ENCODE measurements at places on chromosomes 11 and 22.

- no peak for DNase-seq
Measured at GRCh38 chr22:47369431-47370015, 607.1 kb downstream of the TBC1D22A start.

DNA sequence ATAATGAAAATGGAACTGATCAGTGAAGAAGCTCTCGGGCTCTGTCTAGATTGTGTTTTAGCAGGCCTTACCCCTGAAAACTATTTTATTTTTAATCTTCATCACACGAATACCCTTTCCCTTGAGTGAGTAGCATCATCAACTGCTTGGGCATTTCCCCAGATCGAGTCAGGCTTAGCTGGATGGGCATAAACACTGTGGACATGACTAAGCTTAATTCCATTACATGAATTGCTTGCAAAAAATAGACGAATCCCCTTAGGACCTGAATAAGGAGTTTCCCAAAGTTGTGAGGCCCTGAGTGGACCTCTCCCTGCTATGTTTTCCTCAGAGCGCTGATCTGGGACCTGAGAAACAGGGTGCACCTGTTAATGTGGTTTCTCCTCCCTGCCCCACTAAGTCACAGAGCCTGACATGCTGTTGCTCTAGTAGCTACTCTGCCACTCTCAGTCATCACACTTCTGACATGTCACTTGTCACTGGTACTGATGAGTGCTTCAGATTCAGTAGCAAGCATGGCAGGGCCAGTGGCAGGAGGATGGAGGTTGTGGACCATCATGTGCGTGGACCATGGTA is 53.5 kb downstream of the ENDOD1 start:
- no peak for DNase-seq

DNA sequence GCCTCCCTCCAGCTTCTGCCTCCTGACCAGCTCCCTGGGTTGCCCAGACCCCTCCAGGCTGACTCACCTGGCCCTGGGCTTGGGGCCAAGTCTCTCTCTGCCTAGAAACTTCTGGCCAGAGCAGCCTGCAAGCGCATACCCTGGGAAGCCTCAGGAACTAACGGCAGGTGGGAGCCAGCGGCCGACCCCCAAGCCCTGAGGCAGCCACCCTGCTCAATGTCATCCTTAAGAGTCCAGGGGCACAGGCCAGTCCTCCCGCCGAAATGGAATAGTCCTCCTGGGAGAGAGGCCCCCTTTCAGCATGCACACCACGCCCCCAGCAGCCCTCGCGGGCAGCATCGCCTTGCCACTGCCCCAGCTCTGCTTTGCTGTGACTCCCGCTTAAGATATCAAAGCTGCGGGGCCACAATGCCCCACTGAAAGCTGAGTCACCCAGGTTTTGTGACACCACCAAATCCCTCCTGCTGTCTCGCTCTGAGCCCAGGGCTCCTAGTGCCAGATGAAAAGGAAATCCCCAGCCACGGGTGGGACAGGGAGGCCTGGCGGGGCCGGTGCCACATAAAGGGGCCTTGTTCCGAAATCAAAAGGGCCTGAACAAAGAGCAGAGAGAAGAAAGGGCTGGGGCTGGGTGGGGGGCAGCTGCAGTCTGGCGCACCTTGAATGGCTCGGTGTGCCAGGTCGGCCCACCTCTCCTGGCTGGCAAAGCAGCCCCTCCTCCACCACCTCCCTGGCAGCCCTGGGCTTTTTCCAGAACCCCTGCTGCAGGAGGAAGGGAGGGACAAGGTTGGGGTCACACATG is 21.4 kb upstream of the FGF3 start:
- DNase-seq = no peak

- no peak for DNase-seq
Measured at GRCh38 chr22:46090631-46091201, 59.6 kb upstream of the PPARA start.

DNA sequence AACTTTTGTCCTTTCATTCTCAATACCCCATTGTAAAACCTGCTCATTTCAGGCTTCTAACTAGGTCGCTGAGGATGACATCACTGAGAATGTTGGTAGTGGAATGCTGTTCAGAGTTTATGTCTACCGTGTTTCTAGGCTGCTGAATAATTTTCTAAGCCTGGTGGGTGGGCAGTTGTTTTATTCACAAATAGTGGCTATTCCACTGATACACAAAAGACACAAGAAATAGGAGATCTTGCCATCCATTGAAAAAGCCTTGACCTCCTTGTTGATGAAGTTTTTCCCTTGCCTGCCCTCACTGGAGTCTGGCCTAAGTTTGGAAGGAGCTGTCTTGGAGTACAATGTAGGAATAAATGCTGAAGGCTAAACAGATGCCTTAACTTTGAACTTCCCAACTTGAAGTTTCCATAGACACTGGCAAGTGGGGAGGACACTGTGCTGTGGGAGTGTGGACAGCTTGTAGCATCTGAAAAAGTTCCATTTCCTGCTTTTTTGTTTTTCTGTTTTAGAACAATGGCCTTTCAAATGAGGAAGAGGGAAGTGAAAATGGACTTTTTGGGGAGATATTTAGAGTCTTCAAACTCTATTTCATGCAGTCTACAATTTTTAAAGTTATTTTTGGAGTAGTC is 59.2 kb downstream of the TRIM44 start:
- peak; percentile 71 for DNase-seq

- DNase-seq = no peak
Measured at GRCh38 chr11:32987851-32988250, 27.8 kb upstream of the DEPDC7 start.

DNA sequence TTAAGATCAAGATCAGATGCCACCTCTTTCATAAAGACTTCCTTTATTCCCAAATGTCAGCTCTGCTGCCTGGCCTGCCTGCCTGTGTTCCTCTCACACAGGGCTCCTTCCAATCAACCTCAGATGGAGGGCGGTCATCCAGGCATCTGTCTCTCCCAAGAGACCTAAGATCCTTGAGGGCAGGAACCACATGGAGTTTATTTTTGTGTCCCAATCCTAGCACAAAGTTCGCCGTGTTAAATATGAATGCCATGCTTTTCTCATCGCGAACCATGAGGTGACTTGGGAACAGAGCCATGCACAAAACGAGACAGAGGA is 72.7 kb upstream of the ARFGAP3 start:
- no peak for DNase-seq

GRCh38 chr11:3058753-3059664 is 1.8 kb upstream of the CARS1 start:
- peak; percentile 38 for DNase-seq

- no peak for DNase-seq
Measured at GRCh38 chr11:18332891-18333290, 10.5 kb downstream of the GTF2H1 start.

DNA sequence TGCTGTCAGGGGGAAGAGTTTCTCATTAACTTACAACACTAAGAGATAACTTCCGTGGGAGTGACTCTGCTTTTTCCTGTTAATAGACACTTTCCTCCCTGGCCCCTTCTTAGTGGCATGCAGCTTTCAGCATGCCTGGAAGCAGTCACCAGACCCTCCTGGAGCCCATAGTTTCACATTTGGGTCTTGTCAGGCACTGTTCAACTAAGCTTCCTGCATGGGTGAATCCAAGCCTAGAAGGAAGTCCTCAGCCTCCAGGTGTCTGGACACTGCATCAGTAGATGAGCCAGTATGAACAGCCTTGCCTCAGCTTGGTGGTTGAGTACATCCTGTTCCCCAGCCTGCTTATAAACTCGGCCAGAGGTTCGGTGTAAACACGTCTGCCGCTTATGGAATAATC is 68.1 kb downstream of the PPP6R3 start:
- DNase-seq = no peak

GRCh38 chr11:61507962-61508861 is at the start of gene LRRC10B:
LRRC10B (plus strand) TSS chr11:61508749; CDS start chr11:61508999, 250 bp downstream.
- DNase-seq = peak; percentile 13

GRCh38 chr11:75814363-75814676 is 690 bp upstream of the UVRAG start:
- DNase-seq = no peak

GRCh38 chr22:43883719-43884415 is 7.9 kb downstream of the PNPLA5 start:
- no peak for DNase-seq

GRCh38 chr11:103434073-103434411 is 324.8 kb downstream of the DYNC2H1 start:
- no peak for DNase-seq

DNA sequence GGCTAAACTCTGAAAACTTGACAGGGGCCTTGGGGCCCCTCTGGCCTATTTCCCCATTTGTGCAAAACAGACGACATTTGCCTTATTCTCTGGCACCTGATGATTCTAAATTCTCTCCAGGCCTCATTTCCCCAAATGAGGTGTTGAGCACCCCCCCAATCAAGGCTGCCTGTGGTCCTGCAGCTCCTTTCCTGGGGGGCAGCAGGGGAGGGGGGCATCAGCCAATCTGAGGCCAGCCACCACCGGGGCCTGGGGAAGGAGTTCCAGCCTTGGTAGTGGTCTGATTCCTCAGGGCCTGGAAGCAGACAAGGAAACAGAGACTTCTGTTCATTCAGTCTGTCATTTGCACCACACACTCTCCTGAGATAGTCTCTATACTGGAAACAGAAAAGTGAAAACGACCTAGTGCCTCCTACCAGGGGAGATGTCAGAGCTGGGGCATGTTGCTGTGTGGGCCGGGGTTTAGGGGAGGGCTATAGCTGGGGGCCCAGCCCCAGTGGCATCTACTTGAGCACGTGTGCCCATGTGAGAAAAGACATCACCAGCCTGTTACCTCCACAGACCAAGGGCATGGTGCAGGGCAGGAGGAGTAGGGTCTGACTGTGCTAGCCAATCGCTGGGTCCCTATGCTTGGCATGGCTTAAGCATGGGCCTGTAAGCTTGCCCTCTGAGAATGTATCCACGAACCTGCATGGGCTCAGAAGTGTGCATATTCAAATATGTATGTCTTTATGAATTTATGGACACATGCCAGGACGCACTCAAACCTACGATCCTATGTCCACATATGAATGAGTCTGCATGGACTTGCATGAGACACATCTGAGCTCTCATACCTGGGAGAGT is 1.8 kb upstream of the TPBGL start:
- no peak for DNase-seq

DNA sequence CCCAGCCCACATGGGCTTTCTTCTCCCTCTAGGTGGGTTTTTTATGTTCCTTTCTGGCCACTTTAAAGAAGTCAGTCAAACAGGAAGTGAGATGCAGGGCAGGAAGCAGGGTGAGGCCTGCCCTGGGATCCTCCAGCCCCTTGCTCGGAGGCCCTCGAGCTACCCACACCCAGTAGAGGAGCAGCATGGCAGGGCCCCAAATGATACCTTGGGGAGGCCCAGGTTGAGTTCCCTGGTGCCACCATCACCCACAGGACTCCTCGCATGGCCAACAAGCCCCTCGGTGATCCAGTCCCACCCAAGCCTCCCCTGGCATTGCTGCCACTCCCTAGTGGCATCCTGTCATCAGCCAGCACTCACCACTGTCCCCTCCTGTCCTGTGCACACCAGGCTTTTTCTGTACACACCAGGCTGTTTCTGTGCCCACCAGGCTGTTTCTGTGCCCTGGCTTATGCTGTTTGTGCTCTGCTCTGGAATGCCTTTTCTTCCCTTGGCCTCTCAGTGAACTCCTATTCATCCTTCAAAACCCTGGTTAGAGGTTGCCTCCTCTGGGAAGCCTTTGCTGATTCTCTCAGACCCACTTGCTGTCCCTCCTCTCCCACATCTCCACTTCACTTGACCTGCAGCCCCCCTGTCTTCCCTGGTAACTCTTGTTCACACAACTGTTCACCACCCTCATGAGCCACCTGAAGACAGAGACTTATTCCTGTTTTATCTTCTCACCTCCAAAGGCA is 3.1 kb upstream of the PTGDR2 start:
- DNase-seq = no peak

- DNase-seq = peak; percentile 51
Measured at GRCh38 chr11:17260020-17260419, 16.5 kb upstream of the NUCB2 start.

DNA sequence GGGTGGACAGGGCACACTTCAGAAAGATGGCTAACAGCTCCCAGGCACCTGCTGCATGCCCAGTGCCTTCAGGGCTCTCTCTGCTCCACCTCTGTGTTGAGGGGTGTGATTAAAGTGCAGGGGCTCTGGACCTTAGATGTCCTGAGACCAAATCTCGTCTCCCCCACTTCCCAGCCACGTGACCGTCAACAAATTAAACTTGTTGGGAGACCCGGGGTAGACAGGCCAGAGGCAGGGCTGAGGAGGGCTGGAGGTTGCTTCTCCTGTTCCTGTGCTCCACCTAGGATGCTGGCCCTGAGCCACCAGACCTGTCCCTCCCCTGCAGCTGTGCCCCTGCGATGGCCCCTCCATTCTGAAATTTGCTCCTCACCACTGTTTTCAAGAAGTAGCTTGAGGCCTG is 17.0 kb downstream of the NPTXR start:
- DNase-seq = no peak

DNA sequence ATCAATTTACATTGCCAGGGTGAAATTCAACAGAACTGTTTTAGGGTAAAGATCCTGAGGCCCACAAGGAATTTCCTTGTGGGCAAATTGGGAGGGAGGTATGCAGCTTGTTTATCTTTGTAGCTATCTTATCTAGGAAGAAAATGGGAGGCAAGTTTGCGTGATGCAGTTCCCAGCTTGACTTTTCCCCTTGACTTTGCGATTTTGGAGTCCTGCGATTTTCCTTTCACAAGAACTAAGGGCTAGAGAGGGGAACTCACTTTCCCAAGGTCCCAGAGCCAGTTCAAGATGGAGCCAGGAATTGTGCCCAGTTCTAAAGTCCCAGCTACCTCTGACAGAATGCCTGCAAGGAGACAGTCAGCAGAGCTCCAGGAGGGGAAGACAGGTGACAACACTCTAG is 30.7 kb downstream of the RIBC2 start:
- DNase-seq = no peak

DNA sequence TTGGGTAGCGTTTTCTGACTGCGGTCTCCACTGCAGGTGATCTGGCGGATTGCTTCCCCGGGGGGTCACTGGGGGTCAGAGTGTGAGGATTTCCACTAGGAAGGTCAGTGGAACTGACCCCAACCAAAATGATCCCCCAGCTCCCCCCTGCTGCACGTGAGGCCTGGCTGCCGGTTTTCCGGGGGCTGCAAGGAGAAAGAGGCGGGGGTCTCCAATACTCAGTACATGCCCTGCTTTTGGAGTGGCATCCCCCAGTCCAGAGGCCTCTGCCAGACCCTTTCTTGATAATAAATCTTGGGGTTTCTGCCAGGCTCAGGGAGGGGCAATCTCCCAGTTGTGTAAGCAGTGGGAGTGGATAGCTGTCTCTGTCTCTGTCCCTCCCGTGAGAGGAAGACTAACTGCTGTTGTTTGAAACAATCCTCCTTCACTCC is 71.5 kb upstream of the RTL6 start:
- no peak for DNase-seq

GRCh38 chr11:65869643-65870306 is 2.8 kb downstream of the EFEMP2 start:
- no peak for DNase-seq

- no peak for DNase-seq
Measured at GRCh38 chr11:22898036-22898435, 37.8 kb upstream of the CCDC179 start.

DNA sequence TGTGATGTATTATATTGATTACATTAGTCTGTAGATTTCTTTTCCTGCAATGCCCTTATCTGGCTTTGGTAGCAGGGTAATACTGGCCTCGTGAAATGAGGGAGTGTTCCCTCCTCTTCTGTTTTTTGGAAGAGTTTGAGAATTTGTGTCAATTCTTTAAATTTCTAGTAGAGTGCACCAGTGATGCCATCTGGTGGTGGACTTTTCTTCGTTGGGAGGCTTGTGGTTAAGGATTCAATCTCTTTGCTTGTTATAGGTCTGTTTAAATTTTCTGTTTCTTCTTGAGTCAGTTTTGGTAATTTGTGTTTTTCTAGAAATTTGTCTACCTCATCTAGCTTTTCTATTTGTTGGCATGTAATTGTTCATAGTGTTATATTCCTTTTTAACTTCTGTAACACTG is 18.9 kb downstream of the SHANK3 start:
- DNase-seq = peak; percentile 69

GRCh38 chr22:29628996-29629902 is 25.8 kb downstream of the NF2 start:
- no peak for DNase-seq
